ENCODE measurements at places on chromosomes 3 and 15. TPM values are rescaled to one million over a fixed set of nuclear protein-coding genes. Genes with fewer than 3 reads are reported as not detected.

DNA sequence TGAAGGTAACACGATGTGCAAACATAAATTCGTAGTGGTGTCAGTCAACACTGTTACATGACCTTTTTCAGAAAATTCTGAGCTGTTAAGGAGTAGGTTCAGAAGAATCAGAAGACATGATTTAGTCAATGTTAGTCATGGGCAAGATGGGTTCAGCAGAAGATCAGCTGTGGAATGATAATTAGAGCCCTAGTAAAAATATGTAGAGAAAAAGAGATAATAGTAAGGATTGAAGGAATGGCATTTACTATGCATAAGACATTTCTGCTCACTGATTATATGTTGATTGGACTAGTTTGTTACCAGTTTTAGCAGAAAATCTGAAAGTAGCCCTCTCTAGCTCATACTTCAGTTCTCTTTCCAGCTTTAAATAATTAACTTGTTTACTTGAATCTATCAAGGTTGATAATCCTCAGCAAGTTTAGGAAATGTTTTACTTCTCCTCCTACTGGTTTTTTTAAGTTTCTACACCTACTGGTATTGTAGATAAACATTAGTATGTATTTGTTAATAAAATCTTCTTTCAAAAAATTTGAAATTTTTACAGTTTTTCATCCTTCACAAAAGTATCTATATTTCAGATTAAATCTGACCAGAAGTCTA, 98.6 kb downstream of the ALCAM start:
- DNase-seq: no peak

GRCh38 chr15:101457696-101458095, 31.8 kb downstream of the PCSK6 start:
- DNase-seq: no peak

- DNase-seq: no peak
These were observed 496.6 kb upstream of the SGO1 start for GRCh38 chr3:20682573-20682972.

DNA sequence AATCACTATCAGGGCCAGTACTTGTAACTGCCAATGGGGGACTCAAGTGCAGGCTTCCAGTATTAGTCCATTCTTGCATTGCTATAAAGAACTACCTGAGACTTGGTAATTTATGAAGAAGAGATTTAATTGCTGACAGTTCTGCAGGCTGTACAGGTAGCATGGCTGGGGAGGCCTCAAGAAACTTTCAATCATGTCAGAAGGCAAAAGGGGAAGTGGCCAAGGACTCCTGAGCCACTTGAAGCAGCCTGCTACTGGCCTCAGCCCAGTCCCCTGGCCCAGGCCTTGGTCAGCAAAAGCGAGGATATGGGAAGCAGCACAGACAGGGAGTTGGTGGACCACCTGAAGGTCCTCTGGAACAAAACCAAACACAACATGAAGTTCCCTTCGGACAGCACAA, 29.2 kb upstream of the OR5K1 start:
- DNase-seq: no peak

Gene LRRC31
- not detected for total RNA-seq

DNA sequence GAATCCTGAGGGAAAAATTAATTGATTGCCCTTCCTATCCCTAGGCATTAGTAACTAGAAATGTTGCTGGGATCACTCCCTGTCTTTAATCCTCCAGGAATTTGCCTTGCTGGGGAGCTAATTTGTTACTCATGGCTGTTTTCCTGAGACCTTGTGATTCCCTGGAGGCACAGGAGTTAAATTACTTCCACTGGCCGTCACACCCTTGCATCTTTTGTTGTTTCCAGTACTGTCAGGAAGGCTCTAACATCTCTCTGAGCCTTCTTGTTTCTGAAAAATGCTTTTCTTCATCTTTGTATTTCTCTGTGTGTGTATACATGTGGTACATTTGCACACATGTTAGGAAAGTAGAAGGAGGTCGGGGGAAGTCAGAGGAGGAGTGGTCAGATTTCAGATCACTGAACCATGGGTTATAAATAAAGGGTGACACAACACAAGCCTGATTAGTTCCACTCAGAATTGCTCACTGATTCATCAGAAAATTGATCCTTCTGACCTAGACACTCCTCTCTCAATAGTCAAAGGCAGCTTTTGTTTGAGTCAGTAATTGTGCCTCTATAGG, 23.5 kb upstream of the LRRFIP2 start:
- no peak for DNase-seq

GRCh38 chr3:53694046-53694445, 152.2 kb downstream of the CHDH start:
- no peak for DNase-seq

GRCh38 chr3:3200632-3201212, 21.2 kb upstream of the CRBN start:
- DNase-seq: peak; percentile 7

Data from activated T-cell treated with anti-CD3 and anti-CD28 coated beads, Interleukin-2, amount 50 U/mL, for 4 hours (primary cell).